Right renal pelvis (tissue), 4 donors: ENCODE measurements at places on chromosomes 2 and 18.

GRCh38 chr2:232854082-232854481 lies 16.0 kb upstream of the SNORC start:
- no peak for DNase-seq

GRCh38 chr2:172230332-172230888 lies 127.7 kb upstream of the DLX2 start:
- no peak for DNase-seq

DNA sequence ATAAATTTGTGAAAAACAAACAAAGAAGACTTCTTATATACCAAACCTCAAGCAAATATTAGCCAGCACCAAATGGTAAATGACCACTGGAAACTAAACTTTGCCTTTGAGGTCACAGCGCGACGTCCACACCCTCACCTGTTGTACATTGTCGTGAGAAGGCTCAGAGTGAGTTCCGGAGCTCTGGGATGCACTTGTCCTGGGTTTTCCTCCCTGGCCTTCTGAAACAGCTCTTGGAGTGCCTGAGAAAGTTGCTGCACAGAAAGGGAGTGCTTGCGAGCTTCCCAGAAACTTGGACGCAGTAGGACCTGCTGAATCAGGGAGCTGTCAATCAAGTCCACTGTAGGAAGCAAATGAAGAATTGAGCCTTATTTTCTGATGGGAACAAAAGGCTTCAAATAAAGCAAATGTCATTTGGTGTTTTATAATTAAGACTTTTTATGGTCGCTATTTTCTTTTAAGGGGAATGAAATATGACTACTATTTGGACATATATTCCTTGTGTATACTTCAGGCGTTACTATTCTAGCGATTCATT lies 11.0 kb downstream of the DYTN start:
- DNase-seq, result no peak

GRCh38 chr2:207534417-207534816 lies 4.7 kb downstream of the CREB1 start:
- DNase-seq, result no peak

- DNase-seq, result no peak
These were observed 30.9 kb downstream of the PRPF40A start for GRCh38 chr2:152686321-152686720.

- no peak for DNase-seq
These were observed 106.8 kb downstream of the CYP26B1 start for GRCh38 chr2:72040629-72041571.

GRCh38 chr2:56347881-56348280 lies 164.1 kb downstream of the CCDC85A start:
- no peak for DNase-seq

- DNase-seq, result no peak
These were observed 5.7 kb downstream of the CHPF start for GRCh38 chr2:219537657-219538488.

DNA sequence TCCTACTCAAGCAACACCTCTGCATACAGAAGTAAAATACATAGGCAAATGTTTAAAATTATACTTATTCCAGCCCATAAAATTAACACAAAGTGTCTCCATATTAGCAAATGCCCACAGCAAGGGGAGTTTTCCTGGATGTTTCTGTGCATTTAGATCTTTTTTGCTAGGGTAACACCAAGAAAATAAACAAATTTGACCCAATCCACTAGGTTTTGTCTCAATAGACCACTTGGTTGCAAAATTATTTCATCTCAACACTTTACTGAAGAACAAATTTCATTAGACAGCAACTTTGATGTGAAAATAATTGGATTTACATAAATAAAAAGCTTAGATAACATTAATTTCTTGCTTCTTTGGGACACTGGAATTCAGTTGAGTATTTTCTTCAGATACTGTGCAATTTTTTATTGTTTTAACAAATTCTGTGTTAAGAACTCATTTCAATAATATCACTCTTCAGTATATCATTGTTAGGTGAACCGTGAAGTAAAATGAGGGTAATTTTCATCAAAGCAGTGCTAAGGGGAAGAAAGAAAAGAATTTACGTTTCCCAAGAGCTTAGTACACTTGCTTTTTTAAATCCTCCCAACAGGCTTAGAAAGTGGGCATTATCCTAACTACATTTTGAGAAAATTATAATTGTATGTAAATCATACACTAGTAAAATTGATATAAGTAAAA lies 133.5 kb upstream of the TTC39C start:
- no peak for DNase-seq

- DNase-seq, result no peak
These were observed 199.1 kb upstream of the UBE2E3 start for GRCh38 chr2:180781276-180781675.

- DNase-seq, result no peak
These were observed 877 bp upstream of the BCL2L11 start for GRCh38 chr2:111119822-111120252.

- DNase-seq, result no peak
These were observed 14.6 kb downstream of the PASK start for GRCh38 chr2:241134711-241135110.

DNA sequence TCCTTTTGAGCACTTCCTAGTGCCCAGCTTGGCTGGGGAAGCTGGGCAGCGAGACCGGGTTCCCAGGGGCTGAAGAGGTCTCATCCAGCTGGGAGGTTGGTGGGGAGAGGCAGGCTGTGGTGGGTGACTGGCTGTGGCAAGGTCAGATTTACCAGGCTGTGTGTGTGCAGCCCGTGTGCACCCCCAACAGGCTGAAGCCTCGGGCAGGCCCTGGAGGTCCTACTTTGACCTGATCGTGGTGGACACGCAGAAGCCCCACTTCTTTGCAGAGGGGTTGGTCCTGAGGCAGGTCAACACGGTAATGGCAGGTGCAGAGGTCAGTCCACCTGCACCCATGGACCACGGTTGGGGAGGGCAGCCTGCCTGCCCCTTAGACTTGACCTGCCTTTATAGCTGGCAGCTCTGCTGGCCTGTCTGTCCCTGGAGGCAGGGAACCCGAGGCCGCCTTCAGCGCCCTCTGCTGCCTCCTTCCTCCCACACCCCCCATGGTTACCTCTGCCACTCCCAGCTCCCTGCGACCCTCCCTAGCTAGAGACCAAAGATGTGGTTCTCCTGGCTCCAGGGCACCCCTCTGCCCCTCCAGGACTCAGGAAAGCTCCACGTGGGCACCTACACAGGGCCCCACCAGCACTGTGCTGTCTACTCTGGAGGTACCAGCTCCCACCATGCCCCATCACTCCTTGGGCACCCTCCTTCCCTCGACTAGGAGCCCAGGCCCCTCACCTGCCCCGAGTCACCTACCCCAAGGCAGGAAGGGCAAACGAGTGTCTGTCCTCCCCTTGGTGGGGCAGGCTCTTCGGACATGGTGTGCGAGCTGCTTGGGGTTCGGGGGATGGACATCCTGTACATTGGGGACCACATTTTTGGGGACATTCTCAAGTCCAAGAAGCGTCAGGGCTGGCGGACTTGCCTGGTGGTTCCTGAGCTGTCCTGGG lies 4.0 kb downstream of the NT5DC4 start:
- no peak for DNase-seq

DNA sequence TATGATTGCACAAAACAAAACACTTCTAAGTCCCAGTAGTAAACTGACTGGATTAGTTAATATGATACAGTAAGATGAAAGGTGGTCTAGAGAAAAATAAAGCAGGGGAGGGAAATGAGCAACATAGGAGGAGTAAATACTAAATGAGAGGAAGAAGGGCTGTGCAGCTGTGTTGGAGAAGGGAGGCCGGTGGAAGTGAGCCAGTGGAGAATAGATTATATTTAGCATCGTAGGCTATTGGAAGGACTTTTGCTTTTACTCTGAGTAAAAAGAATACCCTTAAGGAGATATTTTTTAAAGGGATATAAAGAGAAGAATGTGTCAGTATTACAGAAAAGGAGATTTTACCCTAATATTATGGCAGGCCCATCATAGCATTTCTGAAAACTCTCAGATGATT lies 12.7 kb downstream of the WDR75 start:
- DNase-seq, result no peak

DNA sequence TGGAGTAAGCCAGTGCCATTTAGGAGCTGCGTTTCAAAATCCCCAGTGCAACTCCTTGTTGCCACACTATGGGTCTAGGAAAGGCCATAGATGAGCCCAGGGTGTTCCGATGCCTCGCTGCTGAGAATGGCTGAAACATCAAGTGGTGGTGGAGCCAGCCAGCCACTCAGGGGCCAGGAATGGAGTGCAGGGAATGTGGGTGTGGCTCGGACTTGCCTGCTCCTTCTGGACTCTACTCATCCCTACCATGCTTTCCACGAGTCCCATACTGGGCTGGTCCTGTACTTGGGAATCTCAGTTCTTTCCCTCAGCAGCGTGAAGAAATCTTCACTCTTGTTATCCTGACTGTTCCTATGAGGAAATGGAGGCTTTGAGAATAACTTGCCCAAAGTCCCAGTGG lies 143.5 kb downstream of the INSIG2 start:
- no peak for DNase-seq

GRCh38 chr2:20005067-20005627 lies 7.3 kb downstream of the MATN3 start:
- DNase-seq, result no peak

GRCh38 chr18:48663096-48663930 lies 124.5 kb downstream of the CTIF start:
- DNase-seq, result no peak

DNA sequence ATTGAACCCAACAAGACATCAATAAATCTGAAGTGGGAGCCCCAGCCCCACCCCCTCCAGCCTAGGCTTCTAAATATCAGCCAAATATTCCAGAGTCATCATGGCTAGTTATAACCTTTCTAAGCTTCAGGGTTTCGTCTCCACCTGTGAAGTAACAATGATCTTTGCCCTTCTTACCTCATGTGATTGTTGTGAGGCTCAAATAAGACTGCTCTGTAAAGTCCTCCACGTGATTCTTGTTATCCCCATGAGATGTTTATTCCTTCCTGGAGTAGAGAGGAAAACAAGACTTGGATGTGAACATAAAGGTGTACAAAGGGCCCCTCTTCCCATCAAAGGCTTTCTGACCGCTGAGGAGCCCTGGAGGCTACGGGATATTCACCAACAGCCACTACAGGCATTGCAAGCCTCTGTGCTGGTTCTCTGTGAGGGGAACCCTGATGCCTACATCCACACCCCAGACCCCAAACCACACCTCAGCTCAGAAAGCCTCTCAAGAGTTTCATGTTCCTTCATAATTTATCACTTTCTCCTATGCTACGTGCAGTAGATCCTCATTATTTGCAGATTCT lies 20.1 kb upstream of the REEP1 start:
- DNase-seq, result no peak

DNA sequence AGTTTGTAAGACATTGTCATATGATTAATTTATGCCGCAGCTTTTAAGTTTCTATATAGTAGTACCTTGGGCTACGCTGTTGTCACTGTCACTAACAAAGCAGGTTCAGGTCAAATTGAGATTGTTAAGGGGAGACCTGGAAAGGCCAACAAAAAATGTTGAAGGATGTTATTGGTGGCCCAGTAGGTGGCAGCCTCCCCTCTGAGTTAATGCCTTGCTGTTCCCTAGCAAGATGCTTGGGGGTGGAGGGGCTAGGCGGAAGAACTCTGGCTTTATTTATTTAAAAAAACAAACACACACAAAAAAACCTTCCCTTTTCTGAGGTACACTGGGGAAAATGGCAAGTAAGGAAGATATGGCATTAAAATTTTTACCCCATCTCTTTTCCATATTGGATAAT lies 128.3 kb upstream of the ATP5MC3 start:
- no peak for DNase-seq

- DNase-seq, result no peak
These were observed 854 bp downstream of the GPR155 start for GRCh38 chr2:174485788-174486562.

GRCh38 chr2:241616168-241617125 lies 20.5 kb downstream of the THAP4 start:
- no peak for DNase-seq

DNA sequence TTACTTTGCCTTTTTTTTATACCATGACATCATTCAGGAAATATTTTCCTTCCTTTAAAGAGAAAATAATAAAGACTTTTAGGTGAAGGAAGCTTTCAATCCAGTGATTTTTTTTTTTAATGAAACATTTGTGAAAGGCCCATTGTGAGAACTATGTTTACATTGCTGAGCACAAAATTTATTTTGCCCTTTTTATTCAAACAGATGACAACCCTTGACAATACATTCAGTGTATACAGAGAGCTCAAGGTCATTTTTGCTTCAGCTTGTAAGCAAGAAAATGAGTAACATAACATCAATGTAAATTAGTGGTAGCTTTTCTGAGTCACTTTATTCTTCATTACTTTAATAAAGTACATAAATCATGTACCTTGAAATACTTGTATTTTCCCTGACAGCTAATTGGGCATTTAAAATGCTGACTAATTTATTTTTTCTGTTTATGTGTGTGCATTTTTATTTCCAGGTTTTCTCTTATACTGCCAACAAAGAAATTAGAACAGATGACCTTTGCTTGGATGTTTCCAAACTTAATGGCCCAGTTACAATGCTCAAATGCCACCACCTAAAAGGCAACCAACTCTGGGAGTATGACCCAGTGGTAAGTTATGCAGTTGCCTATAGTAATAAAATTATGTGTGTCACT lies 121.6 kb downstream of the GALNT1 start:
- DNase-seq, result no peak

DNA sequence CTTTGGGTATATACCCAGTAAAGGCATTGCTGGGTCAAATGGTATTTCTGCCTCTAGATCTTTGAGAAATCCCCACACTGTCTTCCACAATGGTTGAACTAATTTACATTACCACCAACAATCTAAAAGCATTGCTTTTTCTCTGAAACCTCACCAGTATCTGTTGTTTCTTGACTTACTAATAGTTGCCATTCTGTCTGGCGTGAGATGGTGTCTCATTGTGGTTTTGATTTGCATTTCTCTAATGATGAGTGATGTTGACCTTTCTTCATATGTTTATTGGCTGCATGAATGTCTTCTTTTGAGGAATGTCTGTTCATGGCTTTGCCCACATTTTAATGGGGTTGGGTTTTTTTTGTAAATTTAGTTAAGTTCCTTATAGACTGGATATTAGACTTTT lies 382.6 kb upstream of the ZNF804A start:
- no peak for DNase-seq

- no peak for DNase-seq
These were observed 59.4 kb downstream of the STEAP3 start for GRCh38 chr2:119282996-119283511.

DNA sequence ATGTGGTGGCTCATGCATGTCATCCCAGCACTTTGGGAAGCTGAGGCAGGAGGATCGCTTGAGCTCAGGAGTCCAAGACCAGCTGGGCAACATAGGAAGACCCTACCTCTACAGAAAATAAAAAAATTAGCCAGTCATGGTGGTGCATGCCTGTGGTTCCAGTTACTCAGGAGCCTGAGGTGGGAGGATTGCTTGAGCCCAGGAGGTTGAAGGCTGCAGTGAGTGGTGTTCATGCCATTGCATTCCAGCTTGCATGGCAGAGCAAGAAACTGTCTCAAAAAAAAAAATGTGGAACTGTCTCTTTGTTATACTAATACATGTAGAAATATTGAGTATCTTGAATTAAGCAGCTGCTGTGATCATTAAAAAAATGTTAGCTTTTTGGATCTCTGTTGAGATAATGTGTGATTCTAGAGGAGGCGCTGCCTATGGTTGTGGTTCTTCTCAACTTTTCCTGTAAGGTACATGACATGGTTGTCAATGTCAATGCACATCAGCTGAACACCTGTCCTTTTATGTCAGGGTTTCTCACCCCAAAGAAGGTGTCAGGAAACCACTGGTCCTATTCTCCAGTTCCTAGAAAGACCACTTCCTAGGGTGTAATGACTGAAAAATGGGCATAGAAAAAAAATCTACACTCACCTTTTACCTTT lies 34.7 kb upstream of the IL1RL1 start:
- no peak for DNase-seq
